ENCODE measurements at places on chromosomes 1 and 21.
A peak's percentile ranks its signal among the peaks of the same experiment; 100 is the strongest.

DNA sequence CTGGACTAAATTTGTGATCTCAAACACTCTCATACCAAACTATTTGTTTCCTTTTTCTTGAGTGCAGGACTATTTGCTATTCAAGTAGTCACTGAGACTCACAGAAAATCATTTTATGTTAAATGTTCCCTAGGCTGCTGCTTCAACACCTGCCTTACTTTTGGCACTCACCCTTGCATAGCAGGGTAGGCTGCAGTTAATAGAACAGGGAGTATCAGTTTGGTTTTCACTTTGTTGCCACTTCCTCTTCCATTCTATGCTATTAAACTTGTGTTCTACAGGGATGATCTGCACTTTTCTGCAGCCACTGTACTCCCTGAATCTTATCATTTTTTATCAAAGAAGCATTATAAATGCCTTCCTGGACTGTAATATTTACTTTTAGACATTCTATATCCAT, 148.7 kb upstream of the PRMT6 start:
- no peak for DNase-seq

DNA sequence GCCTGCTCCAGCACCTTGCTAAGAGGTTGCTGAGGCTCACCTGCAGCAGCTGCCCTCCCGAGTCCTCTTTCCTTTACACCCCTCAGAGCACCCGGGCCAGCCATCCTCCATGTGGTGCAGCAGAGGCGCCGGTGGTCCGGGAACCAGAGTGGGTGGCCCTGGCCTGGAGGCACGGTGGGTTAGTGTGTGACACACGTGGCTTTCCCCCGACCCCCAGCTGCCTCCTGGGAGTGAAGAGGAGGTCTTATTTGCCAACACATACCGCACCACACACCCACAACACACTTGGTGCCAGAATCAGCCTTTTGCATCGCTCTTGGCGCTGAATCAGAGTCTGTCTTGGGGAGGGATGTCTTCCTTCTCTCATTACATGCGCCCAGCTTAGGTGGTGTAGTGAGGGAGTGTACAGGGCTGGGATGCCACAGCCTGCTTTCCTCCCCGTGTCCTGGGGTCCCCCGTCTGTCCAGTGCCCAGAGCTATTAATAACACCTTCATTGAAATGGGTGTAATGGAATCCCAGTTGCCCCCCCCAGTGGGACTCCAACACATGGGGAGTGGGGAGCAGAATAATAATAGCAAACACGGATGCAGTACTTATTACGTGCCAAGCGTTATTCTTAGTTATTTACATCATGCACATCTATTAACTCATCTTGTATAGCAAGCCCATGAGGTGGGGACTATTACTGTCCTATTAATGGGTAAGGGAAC, 38.2 kb downstream of the MAPKAPK2 start:
- no peak for DNase-seq

DNA sequence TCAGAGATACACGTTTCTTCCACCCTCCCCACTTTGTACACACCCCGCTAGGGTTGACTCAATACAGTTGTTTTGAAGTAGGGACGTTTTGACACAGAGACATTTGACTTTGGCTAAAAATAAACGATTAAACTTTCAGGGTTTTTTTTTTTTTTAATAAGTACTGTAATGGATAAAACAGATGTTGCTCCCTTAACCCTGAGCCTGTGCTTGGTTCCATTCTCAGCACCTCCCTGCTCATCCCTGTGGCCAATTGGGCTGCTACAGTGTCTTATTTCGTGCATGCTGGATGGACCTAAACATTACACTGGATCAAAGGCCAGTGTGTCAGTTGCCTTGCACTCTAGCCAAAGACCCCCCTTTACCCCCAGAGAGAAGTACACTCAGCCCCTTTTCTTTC, 16.9 kb downstream of the GRHL3 start:
- no peak for DNase-seq

DNA sequence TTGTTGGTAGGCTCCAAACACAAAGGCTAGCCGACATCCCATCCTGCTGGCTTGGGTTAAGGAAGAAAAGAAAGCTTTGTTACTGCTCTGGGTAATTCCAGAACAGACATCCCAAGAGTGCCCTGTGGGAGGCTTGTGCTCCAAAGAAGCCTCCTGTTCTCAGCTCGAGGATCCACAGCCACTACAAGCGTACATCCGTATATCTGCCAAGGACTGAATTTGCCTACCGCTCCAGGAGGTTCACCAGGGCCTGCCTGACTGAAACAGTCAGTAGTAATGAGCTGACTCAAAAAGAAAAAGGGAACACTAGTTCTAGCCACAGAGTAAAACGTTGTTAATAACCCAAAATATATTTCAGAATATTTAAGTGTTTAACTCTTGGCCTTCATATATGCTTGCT, 24.8 kb upstream of the MUTYH start:
- no peak for DNase-seq

DNA sequence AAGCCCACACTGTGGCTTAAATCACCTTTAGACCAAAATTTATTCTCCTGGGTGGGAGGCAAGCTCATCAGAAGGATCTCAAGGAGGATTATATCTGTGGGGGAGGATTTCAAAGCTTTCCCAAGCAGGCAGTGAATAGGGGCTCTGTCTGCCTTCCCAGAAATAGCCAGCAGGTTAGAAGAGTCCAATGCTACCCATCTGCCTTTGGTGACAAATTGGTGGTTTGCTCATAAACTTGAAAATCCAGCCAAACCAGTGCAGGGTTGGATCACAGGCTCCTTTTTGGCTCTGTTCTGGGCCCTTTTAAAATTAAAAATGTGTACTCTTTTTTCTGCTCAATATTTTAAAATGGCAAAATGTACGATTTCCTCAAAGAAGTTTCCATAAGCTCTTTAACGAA, 118.9 kb upstream of the ZC3H11B start:
- no peak for DNase-seq

- no peak for DNase-seq
Observed at GRCh38 chr1:92186081-92186480, 31.6 kb upstream of the C1orf146 start.

- no peak for DNase-seq
Observed at GRCh38 chr1:230849451-230850224, 18.7 kb downstream of the C1orf198 start.

- no peak for DNase-seq
Observed at GRCh38 chr21:33539616-33540015, 2.3 kb downstream of the GART start.

GRCh38 chr1:219801156-219801820, 127.1 kb downstream of the SLC30A10 start:
- no peak for DNase-seq

GRCh38 chr1:95382000-95382786, 148.2 kb downstream of the RWDD3 start:
- no peak for DNase-seq

GRCh38 chr1:198185759-198186158, 29.0 kb downstream of the NEK7 start:
- peak; percentile 44 for DNase-seq

DNA sequence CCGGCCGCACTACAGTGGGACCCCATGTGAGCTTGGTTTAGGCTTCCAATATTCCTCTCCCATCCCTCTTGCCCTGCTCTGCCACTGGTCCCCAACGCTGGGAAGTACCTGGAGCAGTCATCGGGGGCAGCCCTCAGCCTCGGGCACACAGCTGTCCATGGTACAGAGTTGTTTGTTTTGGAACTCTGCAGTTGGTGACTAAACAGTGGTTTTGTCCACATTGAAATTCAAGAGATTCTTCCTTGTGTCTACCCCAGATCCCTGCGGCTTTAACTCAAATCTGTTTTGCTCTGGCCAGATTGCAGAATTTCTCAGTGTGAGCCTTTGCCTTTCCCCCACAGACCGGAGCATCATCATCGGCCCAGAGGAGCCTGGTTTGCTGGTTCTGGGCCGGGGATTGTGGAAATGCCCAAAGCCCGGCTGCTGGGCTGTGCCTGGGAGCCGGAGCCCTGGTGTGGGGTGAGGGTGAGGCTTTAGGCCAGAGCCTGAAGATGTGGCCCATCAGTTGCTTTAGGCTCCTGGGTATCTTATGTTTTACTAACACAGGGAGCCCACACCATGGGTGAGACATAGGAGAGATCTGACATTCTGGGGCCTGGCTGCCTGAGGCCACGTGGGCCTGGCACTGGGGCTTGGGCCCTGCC, 93.2 kb downstream of the ARHGEF10L start:
- no peak for DNase-seq

DNA sequence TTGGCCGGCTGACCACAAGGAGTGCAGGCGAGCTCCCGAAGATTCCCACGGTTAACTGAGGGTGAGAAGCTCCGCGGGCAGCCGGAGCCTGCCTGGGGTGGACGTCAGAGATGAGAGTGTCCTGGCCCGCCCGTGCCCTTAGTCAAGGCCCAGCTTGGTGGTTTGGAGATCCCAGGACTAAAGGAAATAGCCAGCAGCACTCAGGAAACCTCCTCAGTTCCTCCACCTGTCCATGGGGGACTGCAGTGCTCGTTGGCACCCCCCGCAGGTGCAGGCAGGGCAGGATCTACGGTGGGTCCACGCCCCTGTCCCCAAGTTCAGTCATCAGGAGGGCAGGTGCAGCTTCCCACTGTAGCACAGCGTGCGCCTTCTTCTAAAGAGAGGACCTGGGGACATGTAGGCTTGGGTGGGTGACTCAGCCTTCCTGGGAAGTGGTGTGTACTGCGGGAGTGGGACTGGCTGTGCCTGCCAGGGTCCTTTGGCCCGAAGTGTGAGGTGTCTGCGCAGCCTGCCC, 32.5 kb downstream of the SLX9 start:
- DNase-seq = no peak

DNA sequence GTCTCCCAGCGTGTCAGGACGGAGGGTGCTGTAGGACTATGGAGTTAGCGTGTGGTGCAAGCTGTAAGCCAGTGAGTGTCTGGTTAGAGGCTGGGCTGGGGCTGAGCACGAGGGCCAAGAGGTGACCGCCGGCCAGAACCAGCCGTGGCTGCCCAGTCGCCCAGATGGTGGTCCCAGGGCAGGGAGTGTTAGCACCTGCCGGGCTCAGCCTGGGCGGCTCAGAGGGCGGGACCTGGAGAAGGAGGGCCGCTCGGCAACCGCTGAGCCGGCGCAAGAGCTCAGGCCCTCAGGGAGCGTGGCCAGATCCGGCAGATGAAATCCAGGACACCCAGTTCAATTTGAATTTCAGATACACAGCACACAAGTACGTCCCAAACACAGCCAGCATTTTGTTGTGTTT, 87.9 kb downstream of the PRDM16 start:
- DNase-seq = no peak

DNA sequence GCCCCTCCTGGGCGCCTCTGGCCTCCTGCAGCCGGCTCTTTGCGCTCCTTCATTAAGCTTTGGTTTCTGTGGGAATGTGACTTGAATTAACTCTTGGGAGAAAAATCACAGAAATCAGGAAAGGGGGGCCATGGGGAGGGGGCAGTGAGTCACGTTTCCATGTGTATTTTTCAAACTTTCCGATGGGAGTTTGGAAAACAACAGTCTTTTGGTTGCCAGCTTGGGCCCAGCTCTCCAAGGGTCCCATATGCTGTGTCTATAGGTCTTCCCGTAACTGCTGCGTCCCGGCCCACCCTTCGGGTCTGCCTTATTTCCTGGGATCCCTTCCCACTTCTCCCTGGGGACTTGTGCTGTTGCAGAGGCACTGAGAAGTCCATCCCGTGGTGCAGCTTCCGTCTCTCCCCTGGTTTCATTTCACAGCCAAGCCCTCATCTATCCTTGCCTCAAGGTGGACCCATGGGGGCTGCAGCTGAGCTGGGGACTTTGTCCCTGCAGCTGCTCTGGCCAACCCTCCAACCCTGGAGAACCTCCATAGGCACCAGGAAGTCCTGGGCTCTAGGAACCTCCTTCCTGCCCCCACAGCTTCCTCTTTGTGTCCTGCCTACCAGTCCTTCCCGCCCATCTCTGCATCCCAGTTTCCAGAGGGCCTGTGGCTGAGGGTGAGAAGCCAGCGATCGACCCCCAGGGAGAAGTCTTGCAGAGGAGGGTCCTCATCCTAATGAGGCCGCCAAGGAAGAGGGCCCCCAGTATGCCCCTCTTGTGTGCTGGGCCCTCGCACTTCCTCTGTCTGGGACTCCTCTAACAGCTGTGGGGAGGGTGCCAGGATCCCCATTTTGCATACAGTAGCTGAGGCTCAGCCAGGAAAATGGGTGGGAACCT, 11.6 kb upstream of the LMNA start:
- DNase-seq = no peak

DNA sequence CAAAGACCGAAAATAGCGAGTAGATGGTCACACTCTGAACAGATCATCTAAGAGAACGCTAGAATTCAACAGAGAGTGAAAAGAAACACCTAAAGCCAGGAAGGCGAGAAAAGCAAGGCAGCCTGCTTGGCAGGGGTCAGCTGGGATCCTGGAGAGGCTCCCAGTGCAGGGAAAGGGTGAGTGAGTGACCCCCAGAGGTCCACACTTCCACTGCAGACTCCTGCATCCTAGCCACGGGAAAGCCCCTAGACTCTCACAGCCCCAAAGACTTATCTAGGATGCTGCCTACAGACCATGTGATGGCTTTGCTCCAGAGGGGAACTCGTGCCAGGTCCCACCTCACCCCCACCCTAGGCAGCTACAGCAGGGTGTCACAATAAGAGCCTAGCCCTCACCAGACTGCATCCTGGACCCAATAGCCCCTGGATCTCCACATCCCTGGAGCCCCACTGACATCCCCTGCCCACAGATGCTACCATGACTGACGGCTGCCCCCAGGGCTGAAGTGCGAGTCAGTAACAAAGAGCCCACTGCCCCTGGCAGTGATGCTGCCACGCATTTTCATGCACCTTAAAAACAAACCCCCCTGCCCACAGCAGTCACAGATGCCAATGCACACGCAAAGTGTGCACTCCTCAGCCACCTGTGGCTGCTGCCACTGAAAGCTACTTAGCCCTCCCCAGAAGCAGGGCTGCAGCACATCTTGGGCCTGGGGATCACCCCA, 62.2 kb downstream of the PSMG1 start:
- DNase-seq = no peak

- no peak for DNase-seq
Observed at GRCh38 chr1:205541161-205541886, 36.9 kb downstream of the CDK18 start.

- DNase-seq = no peak
Observed at GRCh38 chr1:45473302-45473701, 17.7 kb downstream of the TESK2 start.

GRCh38 chr1:53306168-53306567, 21.7 kb downstream of the LRP8 start:
- DNase-seq = no peak

GRCh38 chr1:235495030-235495429, 9.2 kb downstream of the B3GALNT2 start:
- DNase-seq = no peak

GRCh38 chr1:87327376-87328271, 1.1 kb upstream of the LMO4 start:
- no peak for DNase-seq

- no peak for DNase-seq
Observed at GRCh38 chr1:118335331-118335732, 150.3 kb upstream of the SPAG17 start.

GRCh38 chr1:209769171-209769904, 13.5 kb downstream of the TRAF3IP3 start:
- DNase-seq = peak; percentile 66

DNA sequence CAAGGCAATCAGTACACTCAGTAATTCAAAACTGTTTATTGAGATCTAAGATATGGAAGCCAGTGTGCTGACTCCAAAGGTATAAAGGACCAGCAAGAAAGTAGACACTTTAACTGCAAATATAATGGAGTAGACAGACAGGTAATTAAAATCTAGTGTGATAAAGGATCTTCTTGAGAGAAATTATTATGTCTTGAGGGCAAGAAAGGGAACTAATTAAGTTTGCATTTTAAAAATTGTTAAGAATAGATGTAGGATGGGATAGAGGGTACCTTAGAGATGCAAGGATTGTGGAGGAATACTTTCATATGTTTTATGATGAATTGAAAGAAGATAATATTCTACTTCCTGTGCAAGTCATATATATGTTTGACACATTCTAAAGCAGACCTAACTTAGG, 825.3 kb downstream of the LTN1 start:
- DNase-seq = no peak

Measured in T-helper 1 cell (primary cell).